ENCODE measurements at places on chromosomes 12 and 14.

DNA sequence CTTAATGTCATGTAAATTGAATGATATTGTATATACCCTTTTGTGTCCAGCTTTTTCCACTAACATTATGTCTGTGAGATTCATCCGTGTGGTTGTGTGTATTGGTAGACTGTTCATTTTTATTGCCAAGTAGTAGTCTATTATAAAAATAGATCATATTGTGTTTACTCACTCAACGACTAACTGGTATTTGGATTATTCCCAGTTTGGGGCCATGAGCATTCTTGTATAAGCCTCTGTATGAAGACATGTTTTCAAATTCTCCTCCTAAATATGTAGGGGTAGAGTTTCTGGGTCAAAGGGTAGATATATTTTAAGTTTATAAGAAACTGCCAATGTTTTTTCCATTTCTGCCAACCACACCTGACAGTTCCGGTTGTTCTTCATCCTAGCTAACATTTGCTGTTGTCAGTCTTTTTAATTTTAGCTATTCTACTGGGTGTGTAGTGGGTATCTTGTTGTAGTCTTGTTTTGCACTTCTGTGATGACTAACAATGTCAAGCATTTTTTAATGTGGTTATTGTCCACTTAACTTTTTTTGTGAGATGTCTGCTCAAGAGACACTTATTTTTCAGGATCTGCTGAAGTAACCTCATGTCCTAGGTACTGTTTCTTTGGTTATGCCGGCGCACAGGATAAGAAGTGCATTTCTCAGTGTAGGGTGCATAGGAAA lies 93.2 kb downstream of the DACT1 start:
- DNase-seq, result no peak

DNA sequence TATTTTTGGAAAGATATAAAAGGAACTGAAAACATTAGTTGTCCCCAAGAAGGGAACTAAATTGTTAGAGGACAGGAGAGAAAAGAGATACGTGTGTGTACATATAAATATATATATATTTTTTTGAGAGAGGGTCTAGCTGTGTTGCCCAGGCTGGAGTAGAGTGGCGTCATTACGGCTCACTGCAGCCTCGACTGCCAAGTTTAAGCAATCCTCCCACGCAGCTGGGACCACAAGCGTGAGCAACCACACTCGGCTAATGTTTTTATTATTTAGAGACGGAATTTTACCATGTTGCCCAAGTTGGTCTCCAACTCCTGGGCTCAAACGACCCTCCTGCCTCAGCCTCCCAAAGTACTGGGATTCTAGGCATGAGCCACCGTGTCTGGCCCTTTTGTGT lies 16.2 kb upstream of the NOP2 start:
- no peak for DNase-seq

- peak; percentile 3 for DNase-seq
Measured at GRCh38 chr12:115504306-115505290, 772.9 kb downstream of the MED13L start.

DNA sequence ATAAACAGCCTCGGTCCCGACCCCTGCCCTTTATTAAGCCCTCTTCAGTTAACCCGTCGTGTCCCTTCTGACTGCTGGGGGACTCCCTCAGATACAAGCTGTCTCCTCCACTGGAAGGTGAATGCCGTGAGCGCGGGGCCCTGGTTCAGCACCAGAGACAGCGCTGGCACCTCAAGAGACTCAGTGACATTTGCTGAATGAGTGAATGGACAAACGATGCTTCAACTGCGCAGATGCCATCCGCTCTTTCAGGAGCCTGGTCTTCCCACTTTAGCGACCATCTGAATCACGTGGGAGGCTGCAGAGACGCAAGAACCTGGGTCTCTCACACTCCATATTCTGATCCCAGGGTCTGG lies 92.6 kb upstream of the SFSWAP start:
- no peak for DNase-seq

DNA sequence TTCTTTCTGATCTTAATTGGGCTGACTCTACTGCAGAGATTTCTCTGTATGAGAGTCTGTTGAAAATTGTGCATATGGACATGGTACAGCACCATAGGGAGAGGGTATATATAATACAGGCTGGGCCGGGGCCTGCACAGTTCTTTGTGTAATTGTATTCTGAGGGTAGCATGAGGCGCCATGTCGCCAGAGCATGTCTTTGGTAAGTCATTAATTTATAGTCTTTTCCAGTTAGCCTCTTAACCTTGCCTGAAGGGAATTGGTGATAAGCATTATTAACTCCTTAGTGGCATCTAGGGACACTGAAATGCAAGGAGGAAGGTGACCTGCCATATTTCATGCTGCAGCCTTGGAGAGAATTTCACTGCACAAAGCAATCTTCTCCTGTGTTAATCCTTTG lies 569.9 kb downstream of the TMTC2 start:
- no peak for DNase-seq

GRCh38 chr14:36834293-36834692 lies 172.6 kb downstream of the PAX9 start:
- no peak for DNase-seq

- DNase-seq, result no peak
Measured at GRCh38 chr14:35956376-35957085, 130.4 kb downstream of the BRMS1L start.

- peak; percentile 71 for DNase-seq
Measured at GRCh38 chr14:34199585-34199984, 248.7 kb upstream of the EGLN3 start.

GRCh38 chr14:35398071-35398584 lies 6.4 kb downstream of the NFKBIA start:
- DNase-seq, result no peak

DNA sequence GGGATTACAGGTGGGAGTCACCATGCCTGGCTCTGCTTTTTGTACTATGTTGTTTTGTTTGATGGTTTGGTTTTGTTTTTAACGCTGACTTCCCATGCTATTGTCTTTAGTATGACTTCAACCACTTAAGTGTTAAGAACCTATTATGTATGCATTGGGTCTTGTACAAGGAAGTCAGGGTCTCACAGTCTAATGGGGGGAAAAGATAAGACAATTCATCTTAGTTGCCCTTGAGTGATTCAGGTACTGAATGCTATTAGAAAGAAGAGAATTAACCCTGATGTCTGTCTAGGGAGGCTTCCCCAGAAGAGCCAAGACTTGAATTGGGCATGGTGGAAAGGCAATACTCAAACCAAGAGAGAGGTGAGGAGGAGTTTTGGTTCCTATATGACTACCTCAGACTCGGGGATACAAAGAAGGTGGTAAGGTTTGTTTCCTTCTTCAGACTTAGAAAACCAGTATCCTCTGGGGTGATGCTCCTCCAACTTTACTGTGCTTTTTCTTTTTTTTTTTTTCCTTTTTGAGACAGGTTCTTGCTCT lies 64.6 kb downstream of the SUSD6 start:
- no peak for DNase-seq

DNA sequence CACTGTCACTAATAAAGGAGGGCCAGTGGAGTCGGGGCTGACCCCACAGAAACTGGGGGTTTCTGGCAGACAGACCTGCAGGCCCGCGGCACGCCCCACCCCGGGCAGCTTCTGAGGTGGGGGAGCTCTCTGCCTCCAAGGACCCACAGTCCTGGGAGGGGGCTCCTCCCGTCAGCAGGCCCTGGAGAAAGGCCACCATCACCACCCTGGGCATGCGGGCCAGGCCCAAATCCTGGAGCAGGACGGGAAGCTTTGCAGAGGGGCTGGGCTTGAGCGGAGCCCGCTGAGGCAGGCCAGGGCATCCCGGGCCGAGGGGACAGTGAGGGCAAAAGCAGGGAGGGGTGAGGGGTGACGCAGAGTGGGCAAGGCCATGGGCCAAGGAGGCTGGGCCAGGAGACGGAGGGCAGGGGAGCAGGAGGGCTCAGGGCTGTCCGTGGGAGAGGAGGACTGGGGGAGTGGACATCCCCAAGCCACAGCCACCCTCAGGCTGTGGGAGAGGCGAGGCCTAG lies 11.1 kb upstream of the GPR132 start:
- no peak for DNase-seq

GRCh38 chr12:43957732-43958372 lies 122.0 kb downstream of the TMEM117 start:
- peak; percentile 51 for DNase-seq

GRCh38 chr12:65086236-65086635 lies 34.9 kb downstream of the WIF1 start:
- DNase-seq, result no peak

DNA sequence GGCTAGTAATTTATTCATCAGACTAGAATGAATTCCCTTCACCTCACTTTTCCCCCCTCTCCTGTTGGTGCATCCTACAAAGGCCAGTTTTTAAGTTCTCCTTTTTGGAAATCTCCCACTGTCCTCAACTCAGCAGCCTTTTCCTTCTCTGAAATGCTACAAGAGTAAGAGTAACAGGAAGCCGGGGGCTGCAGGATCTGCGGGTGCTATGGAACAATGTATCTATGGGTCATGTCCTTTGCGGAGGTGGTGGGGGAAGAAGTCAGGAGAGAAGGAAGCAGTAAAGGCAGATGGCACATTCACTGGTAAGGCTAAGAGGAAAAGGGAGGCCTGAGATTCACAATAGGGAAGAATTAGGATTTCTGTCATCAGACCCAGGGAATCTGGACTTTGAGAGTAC lies 22.2 kb upstream of the TESC start:
- no peak for DNase-seq

- DNase-seq, result no peak
Measured at GRCh38 chr14:50647282-50647681, 20.8 kb downstream of the SAV1 start.

- DNase-seq, result no peak
Measured at GRCh38 chr14:103716091-103716801, 636 bp downstream of the ZFYVE21 start.

DNA sequence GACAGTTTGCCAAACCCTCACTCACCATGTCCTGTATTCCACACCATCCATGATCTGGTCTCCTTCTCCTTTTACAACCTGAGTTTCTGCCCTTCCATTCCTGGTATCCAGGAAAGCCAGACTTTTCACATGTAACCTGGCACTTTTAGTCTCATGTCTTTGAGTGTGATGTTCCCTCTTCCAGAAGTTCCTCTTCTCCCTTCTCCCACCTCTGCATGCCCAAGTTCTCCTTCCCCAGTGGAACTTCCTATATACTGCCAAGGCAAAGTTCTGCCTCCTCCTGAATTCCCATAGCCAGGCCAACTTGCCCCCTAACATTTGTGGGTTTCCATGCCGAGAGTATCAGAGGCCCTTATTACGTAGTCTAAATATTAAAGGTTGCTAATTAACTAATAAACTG lies 3.2 kb upstream of the ITPR2 start:
- DNase-seq, result no peak

GRCh38 chr12:981176-981828 lies 9.7 kb upstream of the ERC1 start:
- DNase-seq, result peak; percentile 44

- peak; percentile 9 for DNase-seq
Measured at GRCh38 chr12:65106948-65107347, 14.2 kb downstream of the WIF1 start.

GRCh38 chr12:701896-702539 lies 38.8 kb upstream of the NINJ2 start:
- no peak for DNase-seq

DNA sequence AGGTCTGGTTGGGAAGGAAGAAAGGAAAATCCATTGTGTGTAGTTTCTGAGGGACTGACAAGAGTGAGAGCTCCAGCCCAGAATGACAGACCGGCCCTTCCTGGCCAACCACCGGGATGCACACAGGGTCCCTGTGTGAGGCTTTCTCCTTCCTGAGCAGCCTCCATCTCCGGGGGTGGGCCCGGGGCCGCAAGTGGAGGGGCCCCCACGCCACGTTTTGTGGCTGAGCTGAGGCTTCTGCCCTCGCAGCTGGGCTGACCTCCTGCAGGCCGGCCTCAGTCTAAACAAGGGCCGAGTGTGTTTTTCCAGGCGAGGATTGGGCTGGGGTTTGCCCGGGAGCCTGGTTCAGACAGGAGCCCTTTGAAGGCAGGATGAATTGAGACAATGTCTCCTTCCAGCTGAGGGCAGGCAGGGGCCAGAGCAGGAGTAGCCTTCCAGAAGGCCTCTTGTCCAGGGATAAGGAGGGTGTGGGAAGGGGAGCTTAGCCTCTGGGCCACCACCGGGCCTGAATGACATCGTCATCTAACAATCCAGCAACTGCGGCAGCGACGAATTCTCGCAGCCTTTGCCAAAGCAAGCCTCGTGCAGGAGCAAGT lies 96.5 kb upstream of the NCOR2 start:
- peak; percentile 65 for DNase-seq

DNA sequence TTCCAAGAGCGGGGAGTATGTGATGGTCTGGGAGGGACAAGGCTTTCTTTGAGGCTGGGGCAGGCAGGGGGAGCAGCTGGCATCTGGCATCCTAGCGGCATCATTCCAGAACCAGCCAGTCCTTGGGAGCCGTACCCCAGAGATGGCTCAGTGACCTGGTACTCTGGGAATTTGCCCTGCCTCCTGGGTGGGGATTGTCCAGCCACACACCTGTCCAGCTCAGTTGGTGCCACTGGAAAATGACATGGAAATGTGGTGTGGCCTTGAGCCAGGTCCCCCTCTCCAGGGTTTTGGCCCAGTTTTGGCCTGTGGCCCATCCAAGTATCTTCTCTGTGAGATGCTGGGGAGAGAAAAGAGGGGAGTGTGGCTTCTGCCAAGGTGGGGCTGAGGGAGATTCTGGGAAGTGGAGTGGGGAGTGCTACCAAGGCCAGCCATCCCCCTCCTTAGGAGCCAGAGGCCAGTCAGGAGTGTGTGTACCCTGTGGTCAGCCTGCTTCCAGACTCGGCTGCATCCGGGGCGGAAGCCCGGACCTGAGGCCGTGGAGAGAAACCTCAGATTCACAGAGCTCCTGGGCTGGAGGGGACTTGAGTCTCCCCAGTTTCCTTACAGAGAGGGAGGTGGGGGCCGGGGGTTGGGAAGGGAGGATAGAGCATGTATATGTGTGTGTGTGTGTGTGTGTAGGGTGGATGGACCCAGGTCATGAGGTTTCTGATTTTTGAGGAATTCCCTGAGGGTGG lies 14.7 kb upstream of the KRT80 start:
- no peak for DNase-seq

DNA sequence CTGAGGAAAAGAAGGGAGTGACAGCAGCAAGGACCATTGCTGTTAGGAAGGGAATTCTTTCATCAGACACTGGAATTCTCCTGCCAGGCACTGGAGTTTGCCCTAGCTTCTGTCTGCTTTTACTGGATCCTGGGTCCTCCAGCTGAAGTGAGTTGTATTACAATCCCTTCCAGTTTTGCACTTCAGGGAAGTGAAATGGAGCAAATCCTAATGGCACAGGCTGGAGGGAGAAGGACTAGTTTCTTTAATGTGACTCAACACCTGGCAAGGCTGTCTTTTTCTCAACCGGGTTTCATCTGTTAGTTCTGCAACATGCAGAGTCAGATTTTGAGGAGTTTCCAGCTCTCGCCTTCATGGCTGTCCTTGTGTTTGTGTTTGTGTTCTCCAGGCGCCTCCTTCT lies 45.8 kb downstream of the ETV6 start:
- DNase-seq, result peak; percentile 54

DNA sequence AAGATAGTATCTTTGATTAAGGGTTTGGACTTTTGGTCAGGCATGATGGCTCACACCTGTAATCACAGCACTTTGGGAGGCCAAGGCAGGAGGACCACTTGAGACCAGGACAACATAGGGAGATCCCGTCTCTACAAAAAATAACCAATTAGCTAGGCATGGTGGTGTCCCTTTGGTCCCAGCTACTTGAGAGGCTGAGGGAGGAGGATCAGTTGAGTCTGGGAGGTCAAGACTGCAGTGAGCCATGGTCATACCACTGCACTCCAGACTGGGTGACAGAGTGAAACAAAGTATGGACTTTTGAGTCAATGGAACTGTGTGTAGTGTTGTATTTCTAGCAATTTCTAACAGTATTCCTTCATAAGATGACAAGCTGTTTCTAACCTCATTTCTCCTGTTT lies 38.7 kb upstream of the CCDC88C start:
- DNase-seq, result no peak

GRCh38 chr12:124603831-124604251 lies 36.4 kb upstream of the NCOR2 start:
- no peak for DNase-seq

GRCh38 chr12:132161796-132162507 lies 17.7 kb downstream of the NOC4L start:
- DNase-seq, result no peak

All from astrocyte of the spinal cord (primary cell).